ENCODE measurements at places on chromosomes 7 and 10.

- no peak for DNase-seq
Measured at GRCh38 chr10:98659951-98660350, 213.2 kb upstream of the HPS1 start.

DNA sequence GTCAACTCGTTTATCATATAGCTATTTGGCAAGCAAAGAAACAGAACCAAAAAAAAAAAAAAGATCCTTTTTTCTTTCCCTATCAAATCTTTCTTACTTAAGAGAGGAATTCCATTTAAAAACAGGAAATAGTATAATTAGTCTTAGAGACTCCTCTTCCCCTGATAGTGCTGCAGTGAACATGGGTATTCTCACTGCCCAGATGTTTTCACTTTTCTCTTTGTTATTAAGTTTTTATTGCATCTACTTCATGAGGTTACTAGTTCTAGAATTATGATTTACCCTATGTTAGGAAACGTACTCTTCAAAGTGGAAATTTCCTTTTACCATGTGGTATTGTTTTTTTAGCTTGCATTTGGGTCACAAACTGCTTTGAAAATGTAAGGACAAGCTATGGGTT, 8.5 kb downstream of the CASP2 start:
- DNase-seq: no peak

DNA sequence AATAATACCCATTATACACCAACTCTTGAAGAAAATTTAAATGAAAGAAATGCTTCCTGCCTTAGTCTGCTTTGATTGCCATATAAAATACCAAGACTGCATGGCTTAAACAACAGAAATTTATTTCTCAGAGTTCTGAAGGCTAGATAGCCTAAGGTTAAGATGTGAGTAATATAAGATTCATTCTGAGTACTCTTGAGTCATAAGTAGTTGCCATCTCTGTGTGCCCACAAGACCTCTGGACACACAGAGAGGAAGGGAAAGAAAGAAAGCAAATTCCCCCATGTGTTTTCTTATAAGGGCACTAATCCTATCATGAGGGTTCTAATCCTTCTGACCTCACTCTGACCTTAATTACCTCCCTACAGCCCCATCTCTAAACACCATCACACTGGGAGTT, 201.2 kb downstream of the PTN start:
- DNase-seq: no peak

DNA sequence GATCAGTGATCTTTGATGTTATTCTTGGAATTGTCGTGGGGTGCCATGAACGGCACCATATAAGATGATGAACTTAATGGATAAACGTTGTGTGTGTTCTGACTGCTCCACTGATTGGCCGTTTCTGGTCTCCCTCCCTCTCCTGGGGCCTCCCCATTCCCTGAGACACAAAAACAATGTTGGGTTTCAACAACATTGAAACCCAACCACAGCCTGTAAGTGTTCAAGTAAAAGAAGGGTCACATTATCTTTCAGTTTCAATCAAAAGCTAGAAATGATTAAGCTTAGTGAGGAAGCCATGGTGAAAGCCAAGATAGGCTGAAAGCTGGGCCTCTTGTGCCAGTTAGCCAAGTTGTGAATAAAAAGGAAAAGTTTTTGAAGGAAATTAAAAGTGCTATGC, 19.5 kb downstream of the EN2 start:
- no peak for DNase-seq

DNA sequence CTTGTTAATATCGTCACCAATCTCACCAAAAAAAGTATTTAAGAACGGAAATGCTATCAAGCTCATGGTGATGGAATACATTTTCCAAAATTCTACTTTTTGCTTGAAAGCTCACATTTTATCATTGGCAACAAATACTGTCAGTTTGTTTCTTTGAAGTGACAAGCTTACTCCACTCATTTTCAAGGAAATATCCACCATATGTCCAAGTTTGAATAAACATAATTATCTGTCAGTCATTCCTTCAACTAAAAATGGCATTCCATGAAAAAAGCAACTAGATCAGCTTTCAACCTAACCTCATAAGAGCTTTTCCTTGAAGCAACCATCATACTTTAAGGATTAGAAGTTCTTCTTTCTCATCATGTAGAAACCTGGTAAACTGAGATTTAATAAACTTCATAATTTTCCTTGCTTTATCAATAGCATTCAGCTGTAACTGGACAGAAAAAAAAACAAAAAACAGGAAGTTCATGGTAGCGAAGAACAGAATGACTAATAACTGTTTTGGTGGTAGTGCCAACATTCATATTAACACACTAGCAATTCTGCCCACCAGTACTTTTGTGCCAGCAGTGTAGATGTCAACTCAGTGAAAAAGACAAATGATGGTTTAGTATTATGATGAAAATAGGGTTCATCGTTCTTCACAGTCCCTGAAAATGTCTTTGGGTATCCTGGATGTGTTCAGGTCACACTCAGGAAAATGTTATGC, 764.9 kb downstream of the GRM8 start:
- no peak for DNase-seq

- DNase-seq: no peak
Measured at GRCh38 chr10:102523250-102524029, 19.7 kb downstream of the SUFU start.

DNA sequence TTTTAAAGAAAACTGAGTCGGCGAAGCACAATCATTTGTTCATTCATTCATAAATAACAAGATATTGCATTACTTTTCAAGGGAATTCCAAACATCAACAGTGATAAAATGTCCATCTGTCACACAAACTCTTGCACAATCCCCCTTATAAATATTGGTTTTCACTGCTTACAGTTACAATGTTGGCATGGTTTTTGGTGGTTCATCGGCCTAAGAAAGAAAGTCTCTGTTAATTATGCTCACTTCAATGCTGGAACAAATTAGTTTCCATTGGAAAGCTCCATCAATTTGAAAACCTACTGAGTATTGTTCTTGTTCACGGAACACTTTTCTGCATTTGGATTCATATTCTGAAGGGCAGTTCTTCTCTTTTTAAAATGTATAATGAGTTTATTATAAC, 188.5 kb downstream of the JAZF1 start:
- no peak for DNase-seq

DNA sequence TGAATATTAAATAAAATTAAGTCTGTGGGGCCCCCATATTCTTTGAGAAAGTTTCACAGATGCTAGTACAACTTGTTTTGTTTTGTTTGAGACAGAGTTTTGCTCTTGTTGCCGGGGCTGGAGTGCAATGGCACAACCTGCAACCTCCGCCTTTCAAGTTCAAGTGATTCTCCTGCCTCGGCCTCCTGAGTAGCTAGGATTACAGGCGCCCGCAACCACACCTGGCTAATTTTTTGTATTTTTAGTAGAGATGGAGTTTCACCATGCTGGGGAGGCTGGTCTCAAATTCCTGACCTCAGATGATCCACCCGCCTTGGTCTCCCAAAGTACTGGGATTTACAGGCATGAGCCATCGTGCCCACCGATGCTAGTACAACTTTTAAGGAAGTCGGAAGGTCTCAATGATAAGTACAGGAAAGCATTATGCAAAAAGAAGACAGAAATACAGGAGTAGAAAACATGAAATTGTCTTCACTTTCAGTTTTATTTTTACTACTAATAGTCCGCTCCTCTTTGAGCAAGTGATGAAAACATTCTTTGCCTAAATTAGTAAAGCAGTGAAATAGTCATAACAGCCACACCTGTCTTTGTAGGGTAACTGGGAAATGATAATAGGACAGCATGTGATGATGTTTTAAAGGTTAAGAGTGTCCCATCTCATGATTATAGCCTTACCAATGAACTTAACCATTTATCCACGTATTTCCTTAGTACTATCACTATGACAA, 147.5 kb downstream of the SEMA3D start:
- DNase-seq: no peak

- no peak for DNase-seq
Measured at GRCh38 chr7:157731126-157731525, 394.3 kb downstream of the DNAJB6 start.
